ENCODE measurements at places on chromosomes 5 and 9.

- DNase-seq: no peak
Observed at GRCh38 chr9:85715587-85715986, 26.2 kb downstream of the AGTPBP1 start.

DNA sequence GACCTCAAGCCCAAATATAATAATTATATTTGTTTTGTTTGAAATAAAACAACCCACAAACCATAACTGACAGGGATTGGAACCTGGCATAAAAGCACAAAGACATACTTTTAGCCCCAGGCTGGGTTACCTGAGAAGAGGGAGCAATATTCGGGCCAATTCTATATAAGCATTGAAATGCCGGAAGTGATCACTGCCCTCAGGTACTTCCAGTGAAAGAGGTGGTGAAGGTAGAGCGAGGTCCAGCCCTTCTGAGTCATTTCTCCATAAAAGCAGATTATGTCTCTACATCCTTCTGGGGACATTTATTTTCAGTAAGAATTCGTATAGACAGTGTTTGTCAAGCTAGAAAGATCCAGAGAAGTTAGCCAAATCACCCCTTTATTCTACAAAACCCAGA, 59.6 kb downstream of the GCNT4 start:
- no peak for DNase-seq

GRCh38 chr9:34383904-34384303, 7.2 kb upstream of the MYORG start:
- DNase-seq: no peak

GRCh38 chr9:132235894-132236661, 74.2 kb downstream of the NTNG2 start:
- peak; percentile 25 for DNase-seq

DNA sequence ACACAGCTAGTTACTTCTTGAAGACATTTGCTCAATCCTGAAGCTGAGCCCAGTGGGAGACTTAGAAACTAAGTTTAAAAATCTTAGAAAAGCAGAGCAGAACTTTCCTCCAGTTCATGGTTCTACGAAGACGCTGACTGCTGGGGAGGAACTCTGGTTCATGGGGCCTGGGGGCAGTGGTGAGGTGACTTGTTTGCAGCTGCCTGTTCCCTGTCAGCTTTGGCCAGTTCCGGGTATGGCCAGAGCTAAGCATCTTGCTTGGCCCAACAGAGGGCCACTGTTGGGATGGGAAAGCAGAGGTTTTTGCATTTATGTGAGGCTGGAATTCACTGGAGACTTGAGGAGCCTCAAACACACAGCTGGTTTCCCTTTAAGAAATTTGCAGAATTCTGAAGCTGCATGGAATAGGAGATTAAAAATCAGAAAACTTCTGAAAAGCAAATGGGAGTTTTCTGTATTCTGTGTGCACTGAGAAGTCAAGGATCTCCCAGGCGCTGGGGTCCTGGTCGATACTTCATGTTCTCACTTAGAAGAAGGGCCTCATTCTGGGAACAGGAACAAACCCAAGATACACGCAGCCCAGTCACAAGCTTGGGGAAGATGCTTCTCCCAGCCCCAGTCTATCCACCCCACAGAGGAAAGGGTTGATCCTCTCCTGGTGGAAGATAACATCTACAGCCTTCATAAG, 10.6 kb upstream of the HMHB1 start:
- DNase-seq: no peak

GRCh38 chr5:23482642-23483041, 24.8 kb upstream of the PRDM9 start:
- no peak for DNase-seq

- no peak for DNase-seq
Observed at GRCh38 chr9:133104718-133105460, 16.2 kb downstream of the RALGDS start.

- no peak for DNase-seq
Observed at GRCh38 chr9:125561509-125562148, 145.4 kb downstream of the MAPKAP1 start.

DNA sequence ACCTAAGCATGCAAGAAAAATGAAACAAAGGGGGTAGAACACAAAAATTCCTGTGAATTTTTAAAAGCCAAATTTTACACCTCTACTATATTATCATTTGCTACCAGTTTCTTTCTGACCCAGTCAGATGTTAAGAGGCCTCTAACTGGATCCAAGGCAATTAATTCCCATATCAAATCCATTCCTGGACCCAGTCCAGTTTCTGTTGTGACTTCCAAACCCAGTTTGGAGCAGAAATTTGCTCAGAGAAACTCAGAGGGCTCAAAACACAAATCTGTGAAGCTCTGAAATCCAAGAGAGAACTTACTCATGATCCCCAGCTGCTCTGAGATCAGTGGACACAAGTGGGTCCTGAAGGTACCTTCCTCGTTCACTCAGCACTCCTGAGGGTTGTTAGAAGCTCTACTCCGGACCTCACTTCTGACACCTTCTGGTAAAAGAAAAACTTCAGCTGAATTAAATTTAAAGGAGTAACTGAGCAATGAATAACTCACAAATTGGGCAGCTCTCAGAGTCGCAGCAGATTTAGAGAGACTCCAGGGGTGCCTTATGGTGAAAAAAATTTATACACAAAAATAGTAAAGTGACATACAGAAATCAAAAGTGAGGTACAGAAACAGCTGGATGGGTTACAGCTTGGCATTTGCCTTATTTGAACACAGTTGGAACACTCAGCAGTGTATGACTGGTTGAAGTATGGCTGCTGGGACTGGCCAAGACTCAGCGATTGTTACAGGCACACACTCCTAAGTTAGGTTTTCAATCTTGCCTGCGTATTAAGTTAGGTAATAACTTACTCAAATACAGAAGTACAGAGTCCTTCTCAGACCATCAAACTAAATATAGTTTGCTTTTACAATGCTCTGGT, 32.4 kb downstream of the INSL4 start:
- DNase-seq: no peak

GRCh38 chr9:93118863-93119702, 15.0 kb downstream of the NINJ1 start:
- no peak for DNase-seq

DNA sequence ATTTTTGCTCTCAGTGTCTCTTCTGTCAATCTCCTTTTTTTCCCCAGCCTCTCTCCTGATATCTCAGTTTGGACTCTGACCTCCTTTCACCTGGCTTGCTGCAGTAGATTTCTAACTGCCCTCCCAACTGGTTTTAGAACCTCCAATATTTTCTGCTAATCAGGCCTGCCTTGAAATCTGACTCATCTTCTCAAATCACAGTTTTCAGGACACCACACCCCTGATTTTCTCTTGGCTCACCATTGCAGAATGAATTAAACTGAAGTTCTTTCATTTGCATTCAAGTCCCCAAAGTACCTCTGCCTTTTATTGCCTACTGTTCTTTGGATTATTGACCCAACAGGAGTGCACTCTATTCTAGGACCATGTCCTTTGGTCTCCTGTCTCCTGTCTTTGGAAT, 310.4 kb upstream of the TRPC7 start:
- no peak for DNase-seq

- DNase-seq: no peak
Observed at GRCh38 chr9:118761016-118761790, 608.0 kb downstream of the BRINP1 start.

- DNase-seq: no peak
Observed at GRCh38 chr9:127884976-127885490, 7.6 kb upstream of the AK1 start.

- DNase-seq: no peak
Observed at GRCh38 chr9:16410601-16411280, 459.7 kb downstream of the BNC2 start.

DNA sequence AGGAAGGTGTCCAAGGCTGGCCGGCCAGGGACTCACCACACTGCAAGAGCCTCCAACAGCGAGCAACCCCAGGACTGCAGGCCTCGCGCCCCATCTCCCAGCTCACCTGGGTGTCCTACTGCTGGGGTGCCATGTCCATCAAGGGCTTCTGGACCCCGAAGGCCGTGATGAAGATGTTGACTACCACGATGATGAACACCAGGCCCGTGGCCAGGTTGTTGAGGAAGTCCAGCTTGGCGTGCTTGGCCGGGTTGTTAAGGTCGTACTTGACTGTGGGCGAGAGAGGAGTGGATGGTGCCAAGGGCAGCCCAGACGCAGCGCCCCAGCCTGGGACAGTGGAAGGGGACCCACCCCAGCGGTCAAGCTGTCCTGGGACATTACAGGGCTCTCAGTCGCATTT, 9.3 kb downstream of the NINJ1 start:
- DNase-seq: no peak

- no peak for DNase-seq
Observed at GRCh38 chr9:87395804-87396479, 101.7 kb upstream of the DAPK1 start.

- no peak for DNase-seq
Observed at GRCh38 chr9:106441283-106441682, 421.7 kb upstream of the ZNF462 start.

DNA sequence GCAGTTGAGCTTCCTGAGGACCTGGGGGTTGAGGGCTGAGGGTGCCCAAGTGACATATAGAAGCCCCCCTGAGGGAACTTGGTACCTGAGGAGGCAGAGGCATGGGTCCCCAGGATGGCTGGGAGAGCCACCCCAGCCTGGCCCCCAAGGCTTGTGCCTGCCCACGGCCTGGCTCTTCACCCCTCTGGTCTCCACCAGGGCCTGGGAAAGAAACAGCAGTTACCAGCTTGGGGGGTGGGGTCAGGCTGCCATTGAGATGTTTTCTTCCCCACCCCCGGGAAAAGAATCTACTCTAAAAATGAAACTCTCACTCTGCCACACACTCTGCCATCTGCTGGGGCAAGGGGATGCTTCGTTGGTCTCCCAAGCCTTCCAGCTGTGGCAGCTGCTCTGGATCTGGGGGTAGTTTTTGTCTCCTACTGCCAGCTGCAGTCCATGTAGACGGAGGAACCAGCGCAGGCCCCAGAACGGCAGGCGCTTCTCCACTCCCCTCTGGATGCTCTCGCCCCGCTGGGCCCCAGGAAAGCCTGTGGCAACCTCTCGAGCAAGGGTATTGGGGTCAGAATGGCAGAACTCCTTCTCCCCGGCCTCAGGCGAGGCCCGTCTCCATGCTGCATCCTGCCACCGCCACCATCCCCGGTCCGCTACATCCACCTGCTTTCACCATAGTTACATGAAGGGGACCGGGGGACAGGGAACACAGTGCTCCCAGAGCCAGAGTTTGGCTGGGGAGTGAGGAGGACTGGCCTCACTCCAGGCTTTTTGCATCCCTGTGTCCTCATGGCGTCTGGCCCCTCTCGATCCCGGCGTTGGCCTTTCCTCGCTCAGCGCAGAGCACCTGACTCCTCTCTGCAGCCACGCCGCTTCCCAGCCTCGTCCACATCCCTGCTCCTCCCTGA, 123.5 kb downstream of the DAB2IP start:
- no peak for DNase-seq

DNA sequence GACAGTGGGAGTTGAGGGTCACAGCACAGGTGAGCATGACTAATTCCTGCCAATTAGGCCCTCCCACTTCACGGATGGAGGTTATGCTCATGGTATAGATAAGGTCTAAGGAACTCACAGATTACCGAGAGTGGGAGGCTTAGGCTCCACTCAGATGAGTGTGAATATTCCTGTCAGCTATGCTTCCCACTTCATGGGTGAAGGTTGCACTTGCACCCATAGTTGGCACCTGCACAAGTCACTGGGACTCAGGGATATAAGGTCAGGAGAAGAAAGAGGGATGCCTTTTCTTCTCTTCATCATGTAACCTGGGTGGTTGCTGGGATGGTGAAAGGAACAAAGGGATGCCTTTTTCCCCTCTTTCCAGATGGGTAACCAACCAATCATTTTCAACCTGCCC, 264.9 kb upstream of the TNC start:
- no peak for DNase-seq

- no peak for DNase-seq
Observed at GRCh38 chr9:73202980-73203379, 51.3 kb downstream of the ANXA1 start.

DNA sequence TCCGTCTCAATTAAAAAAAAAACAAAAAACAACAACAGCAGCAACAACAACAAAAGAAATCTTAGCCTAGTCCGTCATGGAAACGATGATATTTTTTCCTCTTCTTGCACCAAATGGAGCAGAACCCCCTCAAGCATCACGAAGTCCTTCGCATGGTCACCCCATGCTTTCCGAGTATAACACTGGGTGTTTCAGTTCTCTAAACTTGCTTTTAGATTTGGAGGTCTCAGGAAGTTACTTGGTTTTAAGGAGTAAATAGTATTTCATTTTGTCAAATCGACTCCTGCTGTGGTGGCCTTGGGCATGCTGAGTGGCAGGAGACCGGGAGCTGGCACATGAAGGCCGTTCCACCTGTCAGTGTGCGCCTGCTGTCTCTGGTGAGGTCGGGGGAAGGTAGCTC, 118.5 kb upstream of the CACNA1B start:
- DNase-seq: no peak

- DNase-seq: no peak
Observed at GRCh38 chr9:127771570-127772189, 6.8 kb downstream of the SH2D3C start.

- no peak for DNase-seq
Observed at GRCh38 chr5:141534492-141535213, 45.8 kb downstream of the PCDHGC5 start.
